ENCODE measurements at places on chromosomes 2 and 18. TPM values are rescaled to one million over a fixed set of nuclear protein-coding genes. Genes with fewer than 3 reads are reported as not detected.

Gene PPP1R7
- total RNA-seq, result 78.8 TPM

Gene ADD2
- total RNA-seq, result 25.7 TPM

DNA sequence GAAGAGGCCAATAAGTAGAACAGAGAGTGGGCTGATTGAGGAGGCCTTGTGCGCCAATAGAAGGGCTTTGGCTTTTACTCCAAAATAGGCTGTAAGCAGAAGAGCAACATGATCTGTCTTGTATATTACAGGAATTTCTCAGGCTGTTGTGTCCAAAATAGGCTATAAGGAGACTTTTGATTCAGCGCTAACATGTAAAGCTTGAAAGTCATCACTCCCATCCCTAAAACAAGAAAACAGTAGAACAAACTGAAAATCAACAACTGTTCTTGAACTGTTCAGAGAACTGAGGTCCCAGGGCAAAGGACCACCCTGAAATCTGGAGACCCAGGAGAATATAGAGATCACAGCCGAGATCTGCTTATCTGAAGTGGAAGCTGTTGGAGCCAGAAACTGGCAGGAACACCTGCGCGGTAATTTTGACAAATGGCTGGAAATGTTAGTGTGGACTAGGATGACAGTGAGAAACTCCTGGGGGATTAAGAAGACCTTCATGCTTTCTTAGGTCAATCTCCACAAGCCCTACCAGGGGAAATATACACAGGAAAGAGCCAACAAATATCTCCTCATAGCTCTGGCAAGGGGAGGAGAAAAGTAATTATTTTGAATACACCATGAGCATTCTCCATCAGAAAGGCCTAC, 258.6 kb downstream of the RBM43 start:
- no peak for DNase-seq

DNA sequence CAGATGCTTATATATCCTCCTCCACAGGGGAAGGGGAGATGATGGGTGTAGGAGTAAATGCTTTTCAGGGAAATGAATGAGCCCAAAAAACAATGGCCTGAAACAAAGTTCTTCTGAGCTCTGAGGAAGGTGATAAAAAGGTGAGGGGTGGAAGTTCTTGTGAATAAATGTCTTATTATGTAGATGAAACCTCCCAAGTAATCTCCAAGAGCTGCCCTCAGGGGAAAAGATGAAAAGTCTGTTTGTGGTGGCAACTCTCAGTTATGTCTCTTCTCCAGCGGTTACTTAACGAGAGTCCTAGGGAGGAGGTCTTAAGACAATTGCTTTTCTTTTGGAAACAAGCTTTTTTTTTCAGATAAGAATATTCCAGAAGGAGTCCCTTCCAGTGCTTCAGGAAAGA, 115.5 kb upstream of the CHAC2 start:
- no peak for DNase-seq

Gene COLEC12
- 0.06 TPM for total RNA-seq

DNA sequence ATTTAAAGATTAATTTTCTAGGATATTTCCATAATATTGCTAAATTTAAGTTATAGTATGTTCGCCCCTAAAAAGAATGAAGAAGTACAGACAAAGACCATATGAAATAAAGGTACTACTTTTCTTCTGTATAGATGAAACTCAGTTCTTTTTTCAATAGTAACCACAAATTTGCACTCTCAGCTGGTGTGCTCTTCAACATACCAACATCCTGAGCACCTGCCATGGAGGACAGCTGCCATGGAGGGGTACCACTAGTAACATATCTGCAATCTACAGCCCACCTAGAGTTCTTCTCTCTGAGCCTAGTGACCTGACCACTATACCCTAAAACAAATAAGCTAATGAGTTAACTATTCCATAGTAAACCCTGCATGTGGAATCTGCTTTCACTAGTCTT, 36.8 kb upstream of the ERCC3 start:
- no peak for DNase-seq

Gene TM4SF20
- not detected for total RNA-seq

DNA sequence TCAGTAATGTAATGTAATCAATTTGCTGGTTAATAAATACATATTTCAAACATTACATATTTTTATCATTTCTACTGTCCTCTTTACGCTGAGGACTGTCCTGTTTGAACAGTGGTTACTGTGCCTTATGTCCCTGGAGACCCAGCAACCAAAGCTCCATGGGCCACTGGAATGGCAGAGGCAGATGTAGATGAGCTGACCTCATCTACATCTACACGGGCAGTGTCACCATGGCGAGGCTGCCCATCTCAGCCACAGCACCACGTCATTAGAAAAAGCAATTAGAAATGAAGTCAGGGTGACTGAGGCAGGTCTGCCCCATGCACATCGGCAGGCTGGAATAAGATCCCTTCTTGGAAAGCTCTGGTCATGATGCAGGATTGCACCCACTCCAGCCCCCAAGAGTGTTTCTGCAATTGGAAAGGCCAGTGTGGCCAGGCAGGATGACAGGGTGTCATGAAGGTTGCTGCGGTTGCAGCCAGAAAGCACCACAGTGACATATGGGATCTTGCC, 237.5 kb downstream of the NDUFA10 start:
- no peak for DNase-seq

Gene CYTIP
- 233 TPM for total RNA-seq

GRCh38 chr2:236334122-236334876, 70.1 kb upstream of the ASB18 start:
- no peak for DNase-seq

Gene ARHGAP15
- total RNA-seq, result 141 TPM

Gene WDR33
- 69.1 TPM for total RNA-seq

DNA sequence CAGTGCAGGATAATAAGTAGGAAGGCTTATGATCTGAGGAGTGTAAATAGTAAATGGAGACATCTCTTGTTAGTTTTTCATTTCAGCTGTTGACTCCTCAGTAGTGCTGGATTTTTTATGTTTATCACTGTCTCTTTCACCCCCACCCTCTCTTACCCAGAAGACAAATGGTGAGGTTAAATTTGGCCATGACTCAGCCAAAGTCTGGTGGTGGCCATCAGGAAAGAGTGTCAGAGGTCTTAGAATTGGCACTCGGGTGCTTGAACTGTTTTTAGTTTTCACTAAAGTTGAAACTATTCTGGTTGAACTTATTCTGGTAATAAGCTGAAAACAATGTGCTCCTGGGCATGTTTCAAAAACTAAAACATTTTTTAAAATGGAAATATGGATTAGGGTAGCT, 123.3 kb downstream of the FHOD3 start:
- DNase-seq, result no peak

Gene RFX8
- 2.0 TPM for total RNA-seq

GRCh38 chr2:215454519-215455246, 18.8 kb upstream of the FN1 start:
- no peak for DNase-seq

- no peak for DNase-seq
These were observed 112.1 kb downstream of the MCFD2 start for GRCh38 chr2:46803547-46803878.

DNA sequence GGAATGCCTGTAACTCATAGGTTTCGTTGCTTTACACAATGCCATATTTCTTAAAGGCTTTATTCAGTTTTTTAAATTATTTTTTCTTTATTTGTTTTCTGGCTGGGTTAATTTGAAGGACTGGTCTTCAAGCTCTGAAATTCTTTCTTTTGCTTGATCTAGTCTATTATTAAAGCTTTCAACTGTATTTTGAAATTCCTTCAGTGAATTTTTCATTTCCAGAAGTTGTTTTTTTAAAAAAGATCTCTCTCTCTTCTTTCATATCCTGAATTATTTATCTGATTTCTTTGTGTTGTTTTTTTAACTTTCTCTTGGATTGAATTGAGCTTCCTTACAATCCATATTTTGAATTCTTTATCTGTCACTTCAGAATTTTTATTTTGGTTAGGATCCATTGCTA, 239.9 kb upstream of the CTAGE1 start:
- no peak for DNase-seq

GRCh38 chr2:33859176-33859575, 260.1 kb upstream of the FAM98A start:
- DNase-seq, result no peak
